Dermis blood vessel endothelial cell (primary cell): ENCODE measurements at places on chromosomes 16 and 17.

GRCh38 chr16:67942200-67942509 lies 1.8 kb downstream of the LCAT start:
- DNase-seq: peak; percentile 68

DNA sequence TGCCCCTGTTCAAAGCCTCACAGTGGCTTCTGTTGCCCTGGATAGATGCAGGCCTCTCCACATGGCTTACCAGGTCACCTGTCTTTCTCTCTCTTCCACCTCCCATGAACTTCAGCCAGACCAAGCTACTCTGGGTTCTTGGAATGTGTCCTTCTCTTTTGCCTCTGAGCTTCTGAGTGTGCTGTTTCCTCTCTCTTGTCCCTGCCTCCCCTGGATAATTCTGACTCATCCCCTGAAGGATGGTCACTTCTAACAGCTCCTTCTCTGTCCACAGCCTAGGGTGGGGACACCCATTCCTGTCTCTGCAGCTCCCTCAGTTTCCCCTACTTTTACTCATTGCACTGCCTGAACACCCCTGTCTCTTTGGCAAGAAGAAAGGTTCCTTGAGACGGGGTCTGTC lies 2.9 kb downstream of the GUCY2D start:
- no peak for DNase-seq

GRCh38 chr17:19332371-19333131 lies 30.0 kb downstream of the B9D1 start:
- no peak for DNase-seq

GRCh38 chr17:66986659-66987058 lies 22.2 kb downstream of the CACNG4 start:
- DNase-seq: no peak

DNA sequence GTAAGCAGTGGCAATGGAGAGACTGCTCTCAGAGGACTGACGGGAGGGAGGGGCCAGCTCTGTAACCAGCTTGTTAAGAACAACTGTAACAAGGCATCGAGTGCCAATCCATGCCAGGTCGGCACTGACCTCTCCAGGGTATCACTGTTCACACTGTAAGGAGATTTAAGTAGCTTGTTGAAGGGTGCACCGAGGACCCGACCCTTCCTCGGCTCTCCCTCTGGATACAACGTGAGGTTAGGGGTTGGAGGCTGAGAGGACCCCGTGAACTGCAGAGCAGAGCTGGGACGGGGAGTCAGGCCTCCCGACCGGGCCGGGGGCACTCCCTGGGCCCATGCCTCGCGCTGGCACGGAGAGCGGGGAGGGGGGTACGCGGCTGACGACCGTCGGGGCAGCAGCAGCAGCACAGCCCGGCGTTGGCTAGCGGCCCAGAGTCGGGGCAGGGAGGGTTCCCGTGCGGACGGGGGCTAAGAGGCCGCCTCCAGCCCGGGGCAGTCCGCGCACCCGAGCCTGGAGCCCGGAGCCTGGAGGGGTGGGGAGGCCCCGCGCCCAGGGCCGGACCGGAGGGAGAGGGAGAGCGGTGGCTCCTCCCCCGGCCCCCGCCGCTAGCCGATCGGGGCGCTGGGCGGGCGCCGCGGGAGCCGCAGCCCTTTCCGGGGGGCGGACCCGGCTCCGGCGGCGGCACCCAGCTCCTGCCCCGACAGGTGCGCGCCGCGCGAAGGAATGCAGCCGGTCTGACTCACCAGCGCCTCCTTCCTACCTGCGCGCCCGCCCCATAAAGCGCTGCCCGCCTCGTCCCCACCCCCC lies at the start of gene ITGB4:
Gene ITGB4, plus strand, starts transcription at position 804 of the 807 bp plus-strand sequence. CDS start 3,245 bp downstream, outside the sequence.
- no peak for DNase-seq

- no peak for DNase-seq
Observed at GRCh38 chr17:71976011-71976649, 144.7 kb upstream of the SOX9 start.

DNA sequence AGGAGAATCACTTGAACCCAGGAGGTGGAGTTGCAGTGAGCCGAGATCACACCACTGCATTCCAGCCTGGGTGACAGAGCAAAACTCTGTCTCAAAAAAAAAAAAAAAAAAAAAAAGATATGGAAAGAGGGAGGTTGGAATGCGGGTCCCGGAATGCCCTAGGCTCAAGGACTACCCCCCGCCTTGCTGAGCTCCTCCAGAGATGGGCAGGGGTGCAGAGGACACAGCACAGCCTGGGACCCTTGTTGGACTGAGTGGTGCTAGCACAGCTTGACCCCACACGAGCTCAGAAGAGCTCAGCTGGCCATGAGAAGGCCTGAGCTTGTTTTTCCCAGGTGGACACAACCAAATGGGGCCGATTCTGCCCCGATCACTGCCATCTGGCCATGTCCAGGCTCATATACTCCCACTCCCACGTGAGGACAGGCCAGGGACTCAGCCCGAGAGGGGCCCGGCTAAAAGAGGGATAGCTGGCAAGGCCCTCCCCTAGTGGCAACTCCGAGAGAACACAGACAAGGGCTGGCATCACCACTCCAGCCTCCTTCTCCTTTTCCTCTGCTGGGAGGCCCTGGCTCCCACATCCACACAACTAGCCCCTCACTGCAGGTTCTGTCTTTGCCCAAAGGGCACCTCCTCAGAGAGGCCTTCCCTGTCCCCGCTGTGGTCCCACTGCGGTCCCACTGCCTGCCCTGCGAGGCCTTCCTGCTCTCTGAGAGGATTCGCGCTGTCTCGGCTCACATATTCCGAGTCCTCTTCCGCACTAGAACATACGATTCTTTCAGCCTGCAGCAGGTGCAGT lies 11.0 kb downstream of the SGCA start:
- no peak for DNase-seq

DNA sequence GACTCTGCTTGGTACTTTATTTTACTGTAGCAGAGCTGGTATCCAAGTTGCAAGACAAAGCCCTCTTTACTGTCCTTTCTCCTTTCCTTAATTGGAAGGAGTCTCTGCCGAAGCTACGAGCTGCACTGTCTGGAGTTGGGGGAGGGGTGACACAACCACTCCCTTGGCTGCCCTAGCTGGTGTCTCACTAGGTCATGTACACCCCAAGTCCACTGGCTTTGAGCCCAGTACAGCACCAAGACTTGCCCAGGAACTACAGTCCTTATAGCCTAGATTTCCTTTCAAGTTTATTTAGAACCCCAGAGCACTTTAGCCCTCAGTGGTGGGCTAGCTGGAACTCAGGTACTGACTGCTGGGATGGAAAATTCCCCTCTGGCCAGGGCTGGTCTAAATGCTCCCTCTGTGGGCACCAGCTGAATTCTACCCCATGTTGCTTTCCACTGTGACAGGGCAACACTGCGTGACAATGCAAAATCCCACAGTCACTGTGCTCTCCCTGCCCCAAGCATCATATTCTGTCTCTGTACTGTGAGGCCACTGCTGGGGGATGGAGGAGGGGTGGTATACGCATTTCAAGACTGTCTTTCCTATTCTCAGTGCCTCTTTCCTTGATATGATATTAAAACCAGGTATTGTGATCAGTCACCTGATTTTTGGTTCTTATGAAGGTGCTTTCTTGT lies 18.4 kb downstream of the EFCAB5 start:
- DNase-seq: no peak

DNA sequence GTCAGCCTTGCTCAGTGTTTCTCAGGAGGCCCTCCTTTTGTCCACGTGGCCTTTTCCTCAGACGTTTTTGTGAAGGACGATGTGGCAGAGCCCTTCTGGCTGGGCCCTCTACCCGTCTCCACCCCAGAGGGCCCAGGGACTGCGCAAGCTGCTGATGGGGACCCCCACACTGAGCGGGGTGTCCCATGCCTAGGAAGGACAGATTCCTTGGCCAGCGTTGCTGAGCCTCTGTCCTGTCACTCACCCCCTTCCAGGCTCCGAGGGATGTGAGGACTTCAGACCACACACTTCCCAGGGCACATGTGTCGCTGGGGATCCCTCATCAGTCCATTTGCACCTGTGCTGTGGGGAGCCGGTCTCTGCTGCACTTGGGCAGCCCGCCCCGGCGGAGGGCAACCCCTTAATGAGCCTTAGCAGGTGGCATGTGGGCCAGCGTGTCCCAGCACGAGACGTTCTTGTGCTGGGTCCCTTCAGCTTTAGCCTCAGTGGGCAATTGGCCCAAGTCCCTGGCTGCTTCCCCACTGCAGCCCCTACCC lies 48.3 kb downstream of the NT5M start:
- no peak for DNase-seq

GRCh38 chr16:26970292-26970691 lies 96.4 kb upstream of the C16orf82 start:
- no peak for DNase-seq

- DNase-seq: no peak
Observed at GRCh38 chr17:69451416-69452394, 37.2 kb downstream of the MAP2K6 start.

GRCh38 chr17:82449131-82449882 lies 1.2 kb downstream of the CYBC1 start:
- DNase-seq: peak; percentile 34

DNA sequence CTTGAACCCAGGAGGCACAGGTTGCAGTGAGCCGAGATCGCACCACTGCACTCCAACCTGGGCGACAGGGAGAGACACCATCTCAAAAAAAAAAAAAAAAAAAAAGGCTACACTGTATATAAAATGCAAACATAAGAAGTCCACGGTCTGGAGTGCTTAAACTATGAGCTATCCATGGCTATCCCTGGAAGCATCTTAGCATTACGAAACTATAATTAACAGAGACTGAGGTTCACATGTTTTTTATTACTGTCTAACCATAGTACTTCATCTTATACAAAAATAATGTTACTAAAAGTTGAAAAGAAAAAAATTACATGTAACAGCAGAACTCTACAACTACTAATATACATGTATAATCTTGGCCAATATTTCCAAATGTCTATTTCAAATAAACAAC lies 32.8 kb downstream of the HELZ start:
- no peak for DNase-seq

DNA sequence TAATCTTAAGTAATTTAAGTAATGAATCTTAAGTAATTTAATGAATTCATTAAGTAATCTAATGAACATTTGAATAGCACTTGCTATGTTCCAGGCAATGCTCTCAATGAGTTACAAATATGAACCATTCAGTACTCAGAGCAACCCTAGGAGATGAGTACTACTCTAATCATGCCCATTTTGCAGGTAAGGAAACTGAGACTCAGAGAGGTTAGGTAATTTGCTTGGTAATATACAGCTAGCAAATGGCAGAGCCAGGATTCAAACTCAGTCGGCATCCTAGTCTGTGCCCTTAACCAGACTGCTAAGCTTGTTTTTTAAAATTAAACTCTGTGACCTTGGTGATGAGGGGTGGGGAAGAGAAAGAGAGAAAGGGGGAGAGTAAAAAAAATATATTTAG lies 25.6 kb downstream of the ACSM1 start:
- no peak for DNase-seq

GRCh38 chr16:48235058-48235555 lies 9.0 kb upstream of the LONP2 start:
- DNase-seq: no peak

DNA sequence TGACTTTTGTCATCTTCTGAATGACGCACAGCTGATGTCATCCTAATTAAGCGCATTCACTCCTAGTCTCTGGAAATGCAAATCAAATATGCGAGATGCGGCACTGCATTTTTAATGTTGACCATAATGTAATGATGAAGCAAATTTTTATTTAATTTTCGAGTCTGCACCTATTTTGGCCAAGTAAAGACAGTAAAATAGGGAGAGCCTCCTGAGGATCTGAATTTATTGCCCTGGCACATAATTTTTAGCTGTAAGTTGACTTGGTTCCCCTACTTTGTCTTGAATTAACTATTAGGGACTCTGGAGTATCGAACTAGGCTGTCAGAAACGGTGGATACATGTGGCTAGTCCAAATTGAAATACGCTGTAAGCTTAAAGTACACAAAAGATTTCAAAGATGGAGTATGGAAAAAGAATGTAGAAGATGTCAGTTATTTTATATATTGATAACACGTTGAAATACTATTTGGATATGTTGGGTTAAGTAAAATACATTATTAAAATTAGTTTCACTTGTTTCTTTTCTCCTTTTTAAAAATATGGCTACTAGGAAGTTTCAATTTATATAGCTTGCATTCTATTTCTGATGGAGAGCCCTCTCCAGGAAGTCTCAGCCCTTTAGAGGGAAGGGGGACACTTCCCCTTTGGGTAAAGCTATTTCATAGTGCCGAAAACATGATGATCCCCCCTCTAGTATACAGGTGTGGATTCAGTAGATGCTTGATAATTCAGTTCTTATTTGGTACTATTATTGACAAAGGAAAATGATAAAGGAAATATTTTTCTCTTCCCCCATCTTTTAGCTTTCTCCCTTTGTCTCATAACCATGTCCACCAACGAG lies 991 bp downstream of the KPNA2 start:
- DNase-seq: peak; percentile 68

- DNase-seq: peak; percentile 17
Observed at GRCh38 chr16:85354686-85355514, 242.6 kb upstream of the CIBAR2 start.

- DNase-seq: no peak
Observed at GRCh38 chr16:54284931-54285413, 1.6 kb downstream of the IRX3 start.

GRCh38 chr17:30379303-30379902 lies 676 bp downstream of the CPD start:
- peak; percentile 11 for DNase-seq
